ENCODE measurements at places on chromosomes 7 and 10.

GRCh38 chr10:119659951-119660350 is 8.8 kb downstream of the BAG3 start:
- DNase-seq: no peak

DNA sequence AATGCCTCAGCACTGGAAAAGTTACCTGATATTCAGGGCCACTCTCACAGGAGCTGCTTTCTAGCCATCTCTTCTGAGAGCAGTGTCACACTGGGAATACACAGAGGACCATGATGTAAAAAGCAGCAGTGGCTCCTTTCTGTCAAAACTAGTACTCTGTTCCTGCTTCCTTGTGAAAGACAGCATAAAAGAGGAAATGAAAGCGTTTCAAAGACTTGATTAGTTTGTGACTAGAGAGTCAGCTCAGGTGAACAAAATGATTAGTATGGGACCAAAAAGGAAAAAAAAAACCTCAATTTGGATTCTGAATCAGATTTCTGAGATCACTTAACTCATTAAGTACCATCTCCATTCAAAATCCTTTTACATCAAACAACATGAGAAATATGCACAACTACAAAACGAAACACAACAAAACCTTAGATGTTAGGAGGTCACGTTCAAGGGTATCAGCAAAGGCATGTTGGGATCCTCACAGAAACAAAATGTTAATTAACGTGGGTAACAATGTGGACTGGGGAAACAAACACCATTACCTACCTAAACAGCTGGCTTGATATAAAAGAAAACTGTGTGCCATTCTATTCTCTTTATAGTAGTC is 103.7 kb downstream of the MACC1 start:
- DNase-seq: no peak

- peak; percentile 47 for DNase-seq
Measured at GRCh38 chr10:81027223-81027622, 489.5 kb downstream of the SH2D4B start.

- no peak for DNase-seq
Measured at GRCh38 chr10:81280497-81281479, 594.2 kb upstream of the NRG3 start.

- DNase-seq: no peak
Measured at GRCh38 chr10:95400787-95401186, 110.0 kb upstream of the PDLIM1 start.

Measured in fibroblast of skin of left quadriceps (primary cell).